Stimulated activated CD4-positive, alpha-beta T cell treated with anti-CD3 and anti-CD28 coated beads, Interleukin-1b, Interleukin-23, amount 100 ng/mL, for 4 hours (primary cell): ENCODE measurements at places on chromosomes 1 and 21.

DNA sequence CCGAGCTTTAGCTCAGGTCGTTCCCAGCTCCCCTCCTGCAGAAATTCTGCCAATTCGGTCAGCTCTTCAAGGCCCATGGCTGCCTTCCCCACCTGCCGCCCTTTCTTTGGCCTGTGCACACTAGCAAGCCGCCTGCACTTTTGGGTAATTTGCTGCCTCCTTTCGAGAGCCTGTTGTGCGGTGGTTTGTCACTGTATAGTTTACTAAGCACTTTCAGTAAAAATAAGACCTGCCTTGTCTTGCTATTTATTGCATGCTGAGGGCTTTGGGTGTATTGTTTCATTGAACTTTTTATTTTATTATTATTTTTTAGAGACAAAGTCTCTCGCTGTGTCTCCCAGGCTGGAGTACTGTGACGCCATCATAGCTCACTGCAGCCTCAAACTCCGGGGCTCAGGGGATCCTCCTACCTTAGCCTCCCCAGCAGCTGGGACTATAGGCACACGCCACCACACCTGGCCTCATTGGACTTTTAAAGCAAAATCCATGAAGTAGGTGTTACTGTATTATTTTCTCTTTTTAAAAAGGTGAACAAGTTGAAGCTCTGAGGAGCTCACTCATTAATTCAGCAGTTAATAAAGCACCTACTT lies 1.1 kb upstream of the FABP3 start:
- no peak for DNase-seq

GRCh38 chr1:116529199-116529631 lies 41.6 kb downstream of the CD58 start:
- no peak for DNase-seq

GRCh38 chr21:43306391-43306790 lies 120.5 kb downstream of the SIK1 start:
- no peak for DNase-seq

GRCh38 chr1:61287734-61288133 lies 205.4 kb downstream of the NFIA start:
- DNase-seq, result no peak

DNA sequence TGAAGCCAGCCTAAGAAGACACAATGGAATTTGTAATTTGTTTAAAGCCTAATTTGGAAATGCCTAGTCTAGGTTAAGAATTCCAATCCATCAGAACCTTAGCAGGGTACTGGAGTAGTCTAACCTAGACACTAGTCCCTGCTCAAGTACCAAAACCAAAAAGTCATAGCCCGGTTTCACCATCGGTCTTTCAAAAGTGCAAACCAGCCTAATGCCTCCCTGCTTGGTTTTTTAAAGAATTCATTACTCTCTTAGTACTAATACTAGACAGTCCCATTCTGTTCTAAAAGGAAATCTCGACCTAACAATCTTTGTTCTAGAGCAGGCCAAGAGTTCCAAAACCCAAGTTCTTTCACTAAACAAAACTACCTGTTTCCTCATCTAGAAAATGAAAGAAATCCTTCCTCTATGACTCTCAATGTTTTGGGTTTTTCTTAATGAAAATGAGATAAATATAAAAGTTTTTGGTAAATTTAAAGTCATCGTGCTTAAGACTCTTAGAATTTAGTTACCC lies 2.6 kb downstream of the PUM1 start:
- DNase-seq, result no peak
